ENCODE measurements at places on chromosomes 2 and 18.

DNA sequence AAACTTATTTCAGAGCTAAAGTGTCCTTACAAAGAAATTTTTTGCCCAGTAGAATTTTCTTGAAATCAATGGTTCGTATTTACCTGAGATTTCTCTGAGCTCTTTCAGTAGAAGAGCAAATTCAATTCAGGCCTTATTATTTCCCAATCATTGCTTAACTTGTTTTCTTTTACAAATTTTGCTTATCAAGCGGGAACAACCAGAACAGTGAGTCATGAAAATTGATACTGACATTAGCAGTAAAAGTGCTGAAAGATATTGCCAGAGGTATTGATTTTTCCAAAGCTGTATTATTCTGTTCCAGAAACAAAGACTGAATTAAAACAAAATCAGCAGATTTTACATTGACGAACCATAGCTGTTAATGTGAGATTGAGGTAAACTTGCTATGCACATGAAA, 10.1 kb upstream of the RIOK3 start:
- no peak for DNase-seq
- no peak overlapping the region for H3K4me3 ChIP-seq
- H3K27ac ChIP-seq: no peak overlapping the region
- H3K4me1 ChIP-seq: no peaks in the 10 kb centered on the region
- H3K27me3 ChIP-seq: no peaks in the 10 kb centered on the region

DNA sequence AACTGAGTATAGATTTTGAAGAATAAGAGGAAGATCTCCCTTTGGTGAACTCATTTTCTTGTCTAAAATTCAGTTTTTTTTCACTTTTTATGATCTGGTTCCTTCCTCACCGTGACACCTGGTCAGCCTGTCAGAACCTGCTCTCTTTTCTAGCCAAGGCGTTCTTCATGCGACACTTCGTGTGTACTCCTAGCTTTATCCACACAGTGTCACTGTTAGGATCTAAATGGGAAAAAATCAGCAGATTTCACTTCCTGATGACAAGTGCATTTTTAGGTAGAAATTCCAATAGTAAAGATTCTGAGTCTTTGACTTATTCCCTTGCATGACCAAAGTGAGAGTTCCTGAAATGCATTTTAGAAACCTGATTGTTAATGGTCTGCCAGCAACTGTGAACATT, 89.8 kb downstream of the KLHL14 start:
- no peak for DNase-seq
- H3K4me3 ChIP-seq: no peak overlapping the region
- H3K27ac ChIP-seq: no peak overlapping the region
- no peaks in the 10 kb centered on the region for H3K27me3 ChIP-seq
- no peaks in the 10 kb centered on the region for H3K36me3 ChIP-seq
- H3K4me1 ChIP-seq: no peaks in the 10 kb centered on the region

DNA sequence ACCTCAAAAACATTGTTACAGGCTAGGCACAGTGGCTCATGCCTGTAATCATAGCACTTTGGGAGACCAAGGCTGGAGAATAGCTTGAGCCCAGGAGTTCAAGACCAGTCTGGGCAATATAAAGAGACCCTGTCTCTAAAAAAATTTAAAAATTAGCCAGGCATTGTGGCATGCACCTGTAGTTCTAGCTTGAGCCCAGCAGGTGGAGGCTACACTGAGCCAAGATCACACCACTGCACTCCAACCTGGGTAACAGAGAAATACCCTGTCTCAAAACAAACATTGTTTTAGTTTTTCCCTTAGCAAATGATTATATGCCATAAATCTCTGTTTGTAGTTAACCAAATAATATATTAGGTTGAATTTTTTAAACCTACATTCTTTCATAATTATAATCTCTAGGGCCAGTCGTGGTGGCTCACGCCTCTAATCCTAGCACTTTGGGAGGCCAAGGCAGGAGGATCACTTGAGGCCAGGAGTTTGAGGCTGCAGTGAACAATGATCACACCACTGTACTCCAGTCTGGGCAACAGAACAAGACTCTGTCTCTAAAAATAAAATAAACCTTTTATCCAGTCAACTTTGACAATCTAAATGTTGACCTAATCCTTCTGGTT, 13.3 kb upstream of the CYP20A1 start:
- peak; percentile 32 for DNase-seq
- no peaks in the 10 kb centered on the region for H3K4me1 ChIP-seq
- H3K27me3 ChIP-seq: no peaks in the 10 kb centered on the region
- H3K27ac ChIP-seq: no peak overlapping the region
- H3K4me3 ChIP-seq: no peak overlapping the region

DNA sequence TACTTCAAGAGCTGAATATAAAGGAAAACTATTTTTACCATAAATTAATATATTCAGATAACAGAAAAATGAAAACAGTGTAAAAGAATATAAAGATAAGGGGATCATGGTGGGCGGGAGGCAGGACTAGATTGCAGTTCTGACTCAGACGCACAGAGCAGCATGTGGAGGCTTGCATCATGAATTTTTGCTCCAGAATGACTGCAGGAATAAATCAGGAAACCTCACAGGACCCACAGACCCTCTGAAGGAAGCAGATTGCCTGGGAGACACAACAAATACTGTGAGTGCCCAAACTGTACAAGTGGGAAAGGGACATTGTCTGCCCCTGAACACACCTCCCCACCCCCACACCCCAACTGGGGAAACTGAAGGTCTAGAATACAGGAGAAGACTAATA, 19.2 kb upstream of the SIGLEC15 start:
- H3K4me3 ChIP-seq: no peak overlapping the region
- DNase-seq: no peak
- H3K4me1 ChIP-seq: no peaks in the 10 kb centered on the region
- H3K36me3 ChIP-seq: no peaks in the 10 kb centered on the region
- H3K27me3 ChIP-seq: no peaks in the 10 kb centered on the region

DNA sequence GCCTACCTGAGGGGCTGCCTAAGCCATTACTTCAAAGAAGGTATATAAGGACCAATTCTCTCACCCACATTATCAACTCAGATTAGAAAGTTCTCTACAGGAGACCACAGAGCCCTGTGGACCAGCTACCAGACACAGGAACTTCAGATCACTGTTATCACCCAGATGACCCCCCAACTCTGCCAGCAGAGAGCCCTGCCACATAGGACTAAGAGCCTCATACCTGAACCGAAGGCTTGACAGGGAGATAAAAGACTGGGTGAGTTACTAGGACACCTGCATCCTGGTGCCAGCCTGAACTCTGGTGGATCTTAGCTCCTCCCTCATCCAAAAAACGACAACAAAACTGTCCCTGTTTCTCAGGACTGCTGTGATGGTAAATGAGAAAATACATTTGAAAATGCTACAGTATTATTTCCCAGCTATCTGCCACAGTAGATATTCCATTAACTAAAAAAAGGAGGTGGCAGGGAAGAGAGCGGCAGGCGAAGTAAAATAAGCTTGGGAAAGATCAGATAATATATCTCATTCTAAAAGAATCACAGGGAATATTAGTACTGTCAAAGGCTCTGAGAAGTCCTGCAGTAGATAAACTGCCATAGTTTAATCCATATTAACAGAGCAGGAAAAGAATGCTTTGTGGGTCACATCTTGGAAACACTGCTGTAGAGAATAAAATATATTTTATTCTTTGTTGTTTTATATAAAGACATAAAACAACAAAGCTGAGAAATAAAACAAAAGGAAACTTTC, 79.7 kb downstream of the STK39 start:
- H3K4me3 ChIP-seq: no peak overlapping the region
- H3K4me1 ChIP-seq: no peaks in the 10 kb centered on the region
- DNase-seq: no peak

DNA sequence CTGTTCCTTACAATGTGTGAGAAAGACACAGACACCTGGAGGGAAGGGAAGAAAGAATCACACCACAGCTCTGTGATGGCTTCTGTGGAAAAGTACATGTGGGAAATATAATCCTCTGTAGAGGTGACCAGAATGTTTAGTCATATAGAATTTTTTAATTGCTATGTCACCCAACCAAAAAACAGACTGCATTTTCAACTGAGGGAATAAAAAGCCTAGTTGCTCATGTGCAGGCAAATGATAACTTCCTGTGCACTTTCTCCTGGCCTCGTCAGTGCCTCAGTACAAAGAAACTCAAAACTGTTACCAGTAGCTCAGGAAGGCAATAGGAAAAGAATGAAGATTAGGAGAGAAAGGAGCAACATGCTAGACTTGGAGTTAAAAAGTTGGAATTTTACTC, 326.8 kb downstream of the OSR1 start:
- H3K27me3 ChIP-seq: no peaks in the 10 kb centered on the region
- no peak for DNase-seq
- no peak overlapping the region for H3K27ac ChIP-seq
- H3K4me3 ChIP-seq: no peak overlapping the region
- no peaks in the 10 kb centered on the region for H3K4me1 ChIP-seq

GRCh38 chr2:134379722-134380121, 125.8 kb downstream of the MGAT5 start:
- no peaks in the 10 kb centered on the region for H3K36me3 ChIP-seq
- no peak overlapping the region for H3K27ac ChIP-seq
- no peaks in the 10 kb centered on the region for H3K27me3 ChIP-seq
- no peak for DNase-seq
- no peaks in the 10 kb centered on the region for H3K4me1 ChIP-seq

DNA sequence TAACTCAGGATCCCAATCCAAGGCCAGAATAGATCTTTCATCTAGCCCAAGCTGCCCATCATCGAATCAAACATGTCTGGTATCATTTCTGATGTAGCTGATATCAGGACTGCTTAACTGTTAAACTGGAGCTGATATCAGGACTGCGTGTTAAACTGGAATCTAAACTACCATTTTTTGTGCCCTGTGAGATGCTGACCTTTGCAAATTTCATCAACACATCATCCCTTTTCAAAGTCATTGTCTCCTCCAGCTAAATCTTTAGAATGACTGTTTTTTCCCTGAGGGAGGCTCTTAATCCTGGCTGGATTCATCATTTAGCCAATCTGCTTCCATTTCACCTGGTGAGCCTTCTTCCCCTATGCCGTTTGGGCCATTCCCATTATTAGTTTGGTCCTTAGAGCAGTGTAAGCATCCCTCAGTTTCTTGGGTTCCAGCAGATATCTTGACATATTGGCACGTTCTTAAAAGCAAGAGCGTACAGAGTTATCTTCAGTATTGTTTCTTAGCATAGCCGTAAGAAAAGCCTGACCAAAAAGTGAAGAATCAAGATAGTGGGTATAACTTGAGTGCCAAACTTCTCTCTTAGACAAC, 12.3 kb downstream of the RPL31 start:
- H3K27me3 ChIP-seq: no peaks in the 10 kb centered on the region
- no peak for DNase-seq
- H3K4me3 ChIP-seq: no peak overlapping the region
- no peaks in the 10 kb centered on the region for H3K36me3 ChIP-seq

DNA sequence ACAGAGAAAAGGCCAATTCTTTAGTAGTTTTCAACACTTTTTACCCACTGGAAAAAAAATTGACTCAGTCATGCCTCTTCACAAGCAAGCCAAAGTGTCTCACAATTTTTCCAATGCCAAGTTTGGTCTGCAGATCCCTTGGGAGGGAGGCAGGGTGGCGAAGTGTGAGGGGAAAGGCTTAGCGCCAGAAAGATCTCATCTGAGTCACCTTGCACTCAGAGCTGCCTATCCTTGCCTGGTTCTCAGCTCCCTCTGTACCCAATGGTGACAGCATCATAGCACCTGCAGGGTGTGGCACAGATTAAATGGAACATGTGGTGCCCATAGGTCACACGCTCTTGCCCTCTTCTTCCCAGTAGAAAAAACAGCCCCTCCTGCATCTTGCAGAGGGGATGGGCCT, 55.2 kb upstream of the GYPC start:
- no peaks in the 10 kb centered on the region for H3K36me3 ChIP-seq
- H3K27ac ChIP-seq: no peak overlapping the region
- DNase-seq: no peak

GRCh38 chr2:219020604-219021365, 20.5 kb downstream of the CFAP65 start:
- no peak for DNase-seq
- H3K4me1 ChIP-seq: no peaks in the 10 kb centered on the region
- H3K4me3 ChIP-seq: no peak overlapping the region
- H3K27ac ChIP-seq: no peak overlapping the region
- H3K36me3 ChIP-seq: no peaks in the 10 kb centered on the region

DNA sequence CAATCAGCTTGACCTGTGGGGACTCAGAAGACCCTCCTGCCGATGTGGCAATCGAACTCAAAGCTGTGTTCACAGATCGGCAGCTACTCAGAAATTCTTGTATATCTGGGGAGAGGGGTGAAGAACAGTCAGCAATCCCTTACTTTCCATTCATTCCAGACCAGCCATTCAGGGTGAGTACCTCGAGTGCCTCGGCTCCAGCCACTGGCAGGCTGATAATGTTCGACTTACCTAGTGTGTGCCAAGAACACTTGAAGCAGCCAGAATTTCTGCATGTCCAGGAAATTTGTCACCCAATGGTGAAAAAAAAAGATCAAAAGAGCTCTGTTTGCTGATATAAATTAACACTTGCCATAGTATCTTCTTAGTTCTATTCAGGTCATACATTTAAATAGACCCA, 2.3 kb downstream of the LGALSL start:
- H3K36me3 ChIP-seq: peaks cover 31% of the 10 kb centered on the region
- H3K4me3 ChIP-seq: no peak overlapping the region
- no peak overlapping the region for H3K27ac ChIP-seq
- peaks cover 20% of the 10 kb centered on the region for H3K4me1 ChIP-seq

DNA sequence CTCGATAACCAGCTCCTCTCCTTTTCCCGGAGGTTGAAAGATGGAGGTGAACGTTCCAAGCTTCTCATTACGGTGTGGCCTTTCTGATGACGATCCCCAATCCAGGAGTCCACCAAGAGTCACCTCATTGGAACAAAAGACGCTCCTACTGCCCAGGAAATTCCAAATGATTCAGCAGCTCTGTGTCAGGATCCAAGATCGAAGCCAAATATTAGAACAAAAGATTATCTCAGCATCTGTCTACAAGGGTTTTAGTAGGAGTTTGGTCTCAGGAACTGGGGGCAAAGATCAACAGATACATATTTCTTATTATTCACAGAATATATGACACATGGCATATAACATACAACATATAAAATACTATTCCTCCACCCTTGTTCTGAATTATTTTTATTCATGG, 161.1 kb upstream of the RAB12 start:
- no peaks in the 10 kb centered on the region for H3K27me3 ChIP-seq
- no peak for DNase-seq
- no peak overlapping the region for H3K27ac ChIP-seq
- H3K4me3 ChIP-seq: no peak overlapping the region
- no peaks in the 10 kb centered on the region for H3K36me3 ChIP-seq

- H3K36me3 ChIP-seq: no peaks in the 10 kb centered on the region
- no peak overlapping the region for H3K27ac ChIP-seq
- no peaks in the 10 kb centered on the region for H3K27me3 ChIP-seq
- H3K4me3 ChIP-seq: no peak overlapping the region
- DNase-seq: peak; percentile 51
Observed at GRCh38 chr2:178306352-178307073, 112.2 kb downstream of the OSBPL6 start.
